ENCODE measurements at places on chromosomes 3 and 15.

DNA sequence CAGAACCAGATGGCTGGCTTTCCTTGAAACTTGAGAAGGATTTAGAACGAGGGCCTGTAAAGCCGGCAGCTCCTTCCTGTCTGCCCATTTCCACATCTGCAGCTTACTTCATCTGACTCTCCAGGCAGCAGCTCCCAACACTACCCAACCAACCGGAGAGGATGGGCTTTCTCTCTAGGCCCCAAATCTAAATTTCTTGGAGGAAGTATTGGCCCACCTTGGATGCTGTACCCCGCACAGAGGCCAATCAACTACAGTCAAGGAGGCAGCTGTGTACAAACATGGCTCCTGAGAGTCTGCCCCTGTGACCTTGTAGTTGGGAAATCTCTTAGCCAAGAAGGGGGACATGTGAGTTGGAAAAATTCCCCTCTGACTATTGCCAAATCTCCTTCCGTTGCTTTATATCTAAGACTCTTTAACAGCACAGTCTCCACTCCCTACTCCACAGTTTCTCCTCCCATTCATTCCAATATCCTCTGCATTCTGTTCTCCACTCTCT lies 8.0 kb upstream of the ACAP2 start:
- DNase-seq: no peak

DNA sequence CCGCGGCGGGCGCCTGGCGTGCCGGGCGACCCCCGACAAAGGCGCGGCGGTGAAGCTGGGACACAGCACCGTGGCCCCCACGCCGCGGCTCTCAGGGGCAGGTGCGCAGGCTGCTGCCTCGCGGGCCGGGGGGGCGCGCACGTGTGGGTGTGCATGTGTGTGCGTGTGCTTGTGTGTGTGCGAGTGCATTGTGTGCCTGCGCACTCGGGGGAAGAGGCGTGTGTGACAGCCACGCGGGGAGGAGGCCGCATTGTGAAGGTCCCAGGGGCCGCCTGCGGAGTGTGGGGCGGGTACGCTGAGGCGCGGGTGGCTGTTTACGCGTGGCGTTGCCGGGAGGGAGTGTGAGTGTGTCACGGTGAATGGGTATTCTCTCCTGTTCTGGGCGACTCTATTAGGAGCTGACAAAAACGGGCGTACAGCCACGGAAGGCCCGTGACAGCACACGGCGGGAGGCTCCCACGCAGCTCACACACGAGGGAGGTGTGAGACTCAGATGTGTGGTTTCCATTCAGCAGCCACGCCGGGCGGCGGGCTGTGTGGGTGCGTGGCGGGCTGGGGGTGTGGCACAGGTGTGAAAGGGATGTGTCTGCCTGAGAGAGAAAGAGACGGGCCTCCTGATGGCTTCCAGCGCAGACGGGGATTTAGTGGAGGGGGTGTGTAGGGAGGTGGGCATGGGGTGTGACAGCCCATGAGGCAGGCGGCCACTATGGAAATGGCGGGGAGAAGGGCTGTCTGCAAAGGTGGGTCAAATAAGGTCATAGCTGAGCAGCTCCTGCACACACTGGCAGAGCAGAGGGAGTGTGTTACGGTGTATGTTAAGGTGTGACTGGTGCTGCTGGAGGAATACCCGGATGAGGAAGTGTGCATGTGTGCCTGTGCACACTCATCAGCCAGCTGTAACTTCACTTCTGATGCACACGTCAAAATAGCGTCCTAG lies 750 bp downstream of the PODXL2 start:
- no peak for DNase-seq

- DNase-seq: peak; percentile 98
These were observed 25.1 kb upstream of the HERC1 start for GRCh38 chr15:63858881-63859280.

DNA sequence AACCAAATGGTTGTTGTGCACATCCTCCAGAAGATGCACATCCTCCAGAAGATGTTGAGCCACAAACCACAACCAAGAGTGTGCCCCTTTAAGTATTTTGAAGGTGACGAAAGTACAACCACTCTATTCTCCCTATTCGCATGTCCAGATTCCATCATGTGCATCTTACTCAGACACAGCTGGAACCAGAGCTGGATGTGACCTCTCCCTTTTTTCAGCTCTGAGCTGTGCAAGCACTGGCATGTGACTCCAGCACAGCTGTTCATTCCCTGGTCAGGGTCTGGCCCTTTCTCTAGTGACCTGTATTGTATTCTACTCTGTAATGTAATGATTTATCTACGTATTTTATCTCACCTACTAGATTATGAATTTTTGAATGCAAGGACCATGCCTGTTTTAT lies 29.3 kb upstream of the DLG1 start:
- no peak for DNase-seq

GRCh38 chr15:64004587-64004986 lies 41.7 kb downstream of the DAPK2 start:
- DNase-seq: no peak

GRCh38 chr3:128788268-128788869 lies 62.4 kb downstream of the RAB7A start:
- no peak for DNase-seq

DNA sequence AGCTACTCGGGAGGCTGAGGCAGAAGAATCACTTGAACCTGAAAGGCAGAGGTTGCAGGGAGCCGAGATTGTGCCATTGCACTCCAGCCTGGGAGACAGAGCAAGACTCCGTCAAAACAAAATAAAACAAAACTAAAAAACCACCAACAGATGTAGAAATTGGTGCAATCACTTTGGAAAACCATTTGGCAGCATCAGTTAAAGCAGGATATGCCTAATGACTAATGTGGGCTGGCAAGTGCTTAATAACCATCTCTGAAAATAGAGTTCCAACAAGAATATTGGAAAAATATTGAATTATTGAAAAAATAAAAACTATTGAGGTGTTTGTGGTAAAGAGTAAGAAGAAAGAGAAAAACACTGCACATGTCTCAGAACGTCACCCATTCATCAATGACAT lies 16.1 kb upstream of the RTP3 start:
- DNase-seq: no peak

- no peak for DNase-seq
These were observed 247.3 kb upstream of the IGF1R start for GRCh38 chr15:98401029-98401428.

- no peak for DNase-seq
These were observed 20.7 kb downstream of the TRANK1 start for GRCh38 chr3:36923981-36924743.

GRCh38 chr15:52717924-52718323 lies 38.7 kb upstream of the ATOSA start:
- DNase-seq: no peak

DNA sequence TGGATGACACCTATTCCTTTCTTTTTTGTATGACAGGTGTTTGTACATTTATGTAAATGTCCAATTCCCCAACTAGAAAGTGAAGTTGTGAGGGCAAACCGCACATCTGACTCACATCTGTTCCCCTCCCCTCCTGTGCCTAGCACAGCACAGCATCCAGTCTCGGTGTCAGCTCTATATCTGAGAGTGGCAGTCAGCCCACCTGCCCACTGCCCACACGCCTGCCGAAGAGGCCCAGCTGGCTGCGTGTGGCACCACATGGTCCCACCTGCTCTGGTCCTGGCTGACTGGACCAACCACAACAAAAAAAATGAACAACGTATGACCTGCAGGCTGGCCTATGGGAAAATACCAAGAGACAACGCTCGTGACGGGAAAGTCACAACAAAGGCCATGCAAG lies 62.8 kb downstream of the XXYLT1 start:
- DNase-seq: no peak

DNA sequence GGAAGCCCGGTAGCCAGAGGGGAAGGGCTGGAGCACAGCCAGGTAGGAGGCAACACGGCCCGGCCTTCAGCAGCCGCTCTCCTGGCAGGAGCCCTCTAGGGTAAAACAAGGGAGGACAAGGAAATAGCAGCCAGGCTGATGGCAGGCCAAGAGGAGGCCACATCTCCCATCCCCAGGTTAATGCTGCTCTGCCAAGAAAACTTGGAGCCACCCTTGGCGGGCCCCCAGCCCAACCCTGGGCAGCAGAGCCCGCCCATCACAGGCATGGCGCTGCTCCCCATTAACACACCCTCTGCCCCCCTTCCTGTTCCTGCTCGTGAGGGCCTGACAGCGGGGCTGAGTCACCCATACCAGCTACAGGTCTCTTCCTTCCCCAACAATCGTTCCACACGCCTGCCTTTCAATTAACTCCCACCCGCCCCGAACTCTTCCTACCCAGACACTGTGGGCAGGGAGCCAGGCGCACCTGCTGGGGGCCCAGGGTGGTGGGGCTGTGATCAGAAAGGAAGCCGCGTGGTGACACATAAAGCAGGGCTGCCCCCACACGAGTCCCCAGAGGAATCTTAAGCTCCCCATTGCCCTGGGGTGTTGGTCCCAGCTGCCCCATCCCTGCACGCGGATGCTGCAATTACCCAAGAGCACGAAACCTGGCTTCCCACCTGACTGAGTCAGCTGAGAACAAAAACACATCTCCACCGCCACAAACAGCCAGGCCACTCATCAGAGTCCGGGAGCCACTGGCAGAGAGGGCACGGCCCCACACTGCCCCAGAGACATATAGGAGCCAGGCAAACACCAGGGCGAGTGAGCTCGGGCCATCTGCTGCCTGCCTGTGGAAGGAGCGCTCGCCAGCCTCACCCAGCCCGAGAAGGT lies at the start of gene C15orf62:
TSS of gene C15orf62 (plus strand) at position 707 of the 873 bp plus-strand sequence. CDS start 516 bp downstream, outside the sequence.
- DNase-seq: no peak

GRCh38 chr15:48967336-48967735 lies 3.6 kb upstream of the SHC4 start:
- DNase-seq: no peak

DNA sequence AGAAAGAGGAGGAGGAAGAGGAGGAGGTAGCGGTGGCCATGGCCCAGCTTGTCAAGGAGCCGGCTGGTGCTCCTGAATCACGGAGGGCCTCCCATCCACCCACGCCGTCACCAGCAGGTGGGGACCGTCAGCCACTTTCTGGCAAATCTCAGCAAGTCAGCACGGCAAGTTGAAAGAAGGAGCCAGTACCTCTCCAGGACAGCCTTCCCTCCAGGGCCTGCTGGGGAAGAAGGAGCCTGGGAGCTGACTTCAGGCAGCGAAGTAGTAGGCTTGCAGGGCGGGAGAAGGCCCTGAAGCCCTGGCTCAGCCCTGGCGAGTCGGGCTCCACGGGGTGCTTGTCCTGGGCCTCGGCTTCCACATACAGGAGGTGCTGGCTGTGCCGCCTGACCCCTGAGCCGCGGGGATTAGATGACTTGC lies 99.2 kb upstream of the TRPM1 start:
- DNase-seq: peak; percentile 36
